Liver (tissue), 10 donors: ENCODE measurements at places on chromosomes 16 and 17.
A peak's percentile ranks its signal among the peaks of the same experiment; 100 is the strongest.

DNA sequence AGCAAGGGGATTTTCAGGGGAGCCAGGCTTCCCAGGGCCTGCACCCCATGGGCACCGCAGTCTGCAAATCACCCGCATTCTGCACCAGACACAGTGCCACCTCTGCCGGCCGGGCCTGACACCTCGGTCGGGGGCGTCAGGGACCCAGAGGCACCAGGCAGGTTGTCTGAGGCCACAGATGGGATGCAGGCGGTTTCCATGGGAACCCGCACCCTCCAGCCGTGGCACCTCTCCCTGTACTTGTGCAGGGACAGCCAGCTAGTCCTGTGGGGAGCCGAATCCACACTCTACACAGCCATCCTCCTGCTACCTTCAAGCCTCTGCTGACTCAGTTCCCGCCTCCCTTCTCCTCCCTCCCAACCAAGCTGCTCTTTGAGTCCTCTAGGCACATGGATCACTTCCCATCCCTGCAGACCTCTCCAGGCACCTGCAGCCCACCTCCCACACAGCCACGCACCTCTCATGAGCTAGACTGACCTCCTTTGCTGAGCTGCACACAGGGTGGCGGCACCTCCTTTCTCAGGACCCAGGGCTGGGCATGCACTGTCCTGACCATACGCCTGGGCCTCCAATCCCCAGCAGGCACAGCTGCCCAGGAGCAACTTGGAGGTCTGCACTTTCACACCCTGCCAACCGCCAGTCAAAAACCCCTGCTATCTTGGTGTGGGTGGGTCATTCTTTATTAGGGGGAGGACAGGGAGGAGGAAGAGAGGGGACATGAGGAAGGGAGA lies 119.5 kb downstream of the C16orf78 start:
- DNase-seq: no peak

DNA sequence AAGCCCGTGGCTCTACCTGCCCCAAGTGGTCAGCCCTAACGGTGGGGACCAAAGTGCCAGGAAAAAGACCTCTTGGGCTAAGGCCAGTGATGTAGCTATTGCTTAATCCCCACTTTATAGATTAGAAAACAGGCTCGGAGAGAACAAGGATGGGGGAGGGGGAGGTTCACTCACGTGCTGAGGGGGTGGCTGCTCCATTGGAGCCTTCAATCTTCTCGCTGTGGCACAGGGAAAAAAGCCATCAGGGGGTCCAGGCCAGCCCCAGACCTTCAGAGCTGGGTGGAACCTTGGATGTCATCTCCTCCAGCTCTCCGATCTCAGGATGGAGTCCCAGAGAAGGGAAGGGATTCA lies 45.9 kb downstream of the SRCIN1 start:
- no peak for DNase-seq

GRCh38 chr16:86882586-86883280 lies 304.4 kb downstream of the FOXL1 start:
- DNase-seq: no peak

GRCh38 chr16:82612263-82612662 lies 14.5 kb upstream of the CDH13 start:
- no peak for DNase-seq

GRCh38 chr17:28949185-28950016 lies 1.9 kb downstream of the PHF12 start:
- peak; percentile 71 for DNase-seq

- DNase-seq: no peak
Measured at GRCh38 chr16:9557713-9558112, 466.3 kb downstream of the HAPSTR1 start.

DNA sequence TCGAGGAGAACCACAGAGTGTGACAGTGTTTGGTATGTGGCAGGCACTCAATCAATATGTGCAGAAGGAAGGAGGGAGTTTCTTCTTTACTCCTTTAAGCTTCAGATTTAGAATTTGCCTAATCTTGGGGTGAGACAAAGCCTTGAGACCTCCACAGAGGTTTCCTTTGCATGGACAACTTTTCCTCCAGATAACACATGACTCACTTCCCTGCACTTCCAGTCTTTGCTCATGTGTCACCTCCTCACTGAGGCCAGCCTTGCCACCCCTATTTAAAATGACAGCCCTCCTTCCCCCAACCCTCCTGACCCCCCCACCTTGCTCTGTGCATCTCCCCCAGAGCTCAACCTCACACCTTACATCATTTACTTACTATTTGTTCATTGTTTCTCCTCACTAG lies 17.4 kb upstream of the NOS2 start:
- DNase-seq: no peak

GRCh38 chr16:29806099-29806579 lies at the start of gene MAZ:
Gene MAZ, plus strand, starts transcription at chr16:29806529. Its CDS starts 173 bp downstream, at chr16:29806702.
- no peak for DNase-seq

- DNase-seq: no peak
Measured at GRCh38 chr17:66570447-66571195, 264.3 kb upstream of the CACNG5 start.

GRCh38 chr17:74730491-74731346 lies 6.3 kb upstream of the RAB37 start:
- DNase-seq: no peak

GRCh38 chr17:64036198-64036922 lies 15.9 kb upstream of the ICAM2 start:
- no peak for DNase-seq

- no peak for DNase-seq
Measured at GRCh38 chr17:12665263-12666210, at the start of gene MYOCD. Gene MYOCD, plus strand, starts transcription at chr17:12665890. Its CDS starts 299 bp downstream, at chr17:12666189.

DNA sequence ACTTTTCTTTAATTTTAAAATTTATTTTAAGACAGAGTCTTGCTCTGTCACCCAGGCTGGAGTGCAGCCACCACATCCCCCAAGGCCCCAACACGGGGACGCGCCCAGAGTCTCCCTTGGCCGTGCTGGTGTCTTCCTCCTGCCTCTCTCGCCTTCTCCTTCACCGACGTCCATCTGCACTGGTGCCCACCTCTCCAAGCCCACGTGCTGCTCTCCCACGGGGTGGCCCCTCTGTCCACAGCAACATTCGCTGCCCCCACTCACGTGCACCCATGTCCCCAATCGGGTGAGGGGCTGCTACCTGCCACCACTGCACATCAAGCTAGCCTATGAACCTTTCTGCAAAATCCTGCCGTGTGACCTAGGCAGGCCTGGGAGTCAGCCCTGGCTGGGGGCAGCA lies 3.1 kb downstream of the TMEM204 start:
- DNase-seq: no peak

GRCh38 chr17:66661411-66662256 lies 173.3 kb upstream of the CACNG5 start:
- DNase-seq: no peak

DNA sequence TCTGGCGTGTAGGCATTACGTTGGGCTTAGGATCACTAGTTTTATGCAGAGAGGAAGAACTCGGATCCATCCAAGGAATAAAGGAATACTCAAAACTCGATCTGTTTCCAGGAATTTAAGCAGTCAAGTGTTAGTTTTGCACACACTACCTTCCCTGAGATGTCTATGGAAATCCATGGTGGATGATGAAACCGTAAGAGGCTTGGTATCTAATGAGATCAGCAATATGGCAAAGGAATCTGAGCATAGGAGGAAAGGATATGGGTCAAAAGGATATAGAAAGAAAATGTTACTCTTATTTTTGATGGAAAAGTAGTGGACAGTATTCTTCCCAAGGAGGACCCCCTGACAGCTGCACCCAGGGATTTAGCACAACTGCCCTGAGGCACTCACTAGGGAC lies 59.6 kb downstream of the SMG6 start:
- DNase-seq: no peak

- no peak for DNase-seq
Measured at GRCh38 chr16:79838496-79839259, 238.1 kb upstream of the MAF start.

DNA sequence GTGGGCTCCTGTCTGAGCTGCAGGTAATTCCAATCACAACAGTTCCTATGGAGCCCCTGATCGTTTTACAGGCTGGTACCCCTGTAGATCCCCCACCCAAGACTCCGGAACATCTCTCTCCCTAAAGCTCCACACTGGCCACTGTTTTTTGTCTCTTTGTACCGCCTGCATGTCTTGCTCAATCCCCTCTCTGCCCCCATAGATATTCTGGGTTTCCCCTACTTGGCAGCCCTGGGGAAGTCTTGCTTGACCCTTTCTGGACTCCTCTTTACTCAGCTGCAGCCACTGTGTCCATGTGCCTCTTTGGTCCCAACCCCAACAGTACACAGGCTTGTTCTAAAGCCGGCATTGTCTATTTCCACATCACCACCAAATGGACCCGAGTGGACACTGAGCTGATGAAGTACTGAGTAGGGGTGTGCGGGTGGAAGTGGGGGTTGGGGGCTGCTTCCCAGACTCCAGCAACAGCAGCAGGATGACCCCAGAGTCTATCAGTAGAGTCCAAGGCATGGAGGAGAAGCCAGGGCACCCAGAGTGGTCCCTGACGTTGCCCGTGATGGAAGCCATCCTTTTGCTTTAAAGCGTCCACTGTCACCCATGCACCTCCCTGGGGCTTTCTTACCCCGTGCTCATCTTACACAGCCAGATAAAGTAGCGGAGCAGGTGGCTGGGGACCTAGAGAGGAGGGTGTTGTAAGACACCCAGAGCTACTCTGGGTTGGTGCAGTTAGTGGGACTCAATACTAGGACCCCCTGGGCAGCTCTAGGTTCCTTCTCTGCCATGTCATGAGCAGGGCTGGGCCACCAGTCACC lies 6.4 kb downstream of the CD300LB start:
- DNase-seq: peak; percentile 19

DNA sequence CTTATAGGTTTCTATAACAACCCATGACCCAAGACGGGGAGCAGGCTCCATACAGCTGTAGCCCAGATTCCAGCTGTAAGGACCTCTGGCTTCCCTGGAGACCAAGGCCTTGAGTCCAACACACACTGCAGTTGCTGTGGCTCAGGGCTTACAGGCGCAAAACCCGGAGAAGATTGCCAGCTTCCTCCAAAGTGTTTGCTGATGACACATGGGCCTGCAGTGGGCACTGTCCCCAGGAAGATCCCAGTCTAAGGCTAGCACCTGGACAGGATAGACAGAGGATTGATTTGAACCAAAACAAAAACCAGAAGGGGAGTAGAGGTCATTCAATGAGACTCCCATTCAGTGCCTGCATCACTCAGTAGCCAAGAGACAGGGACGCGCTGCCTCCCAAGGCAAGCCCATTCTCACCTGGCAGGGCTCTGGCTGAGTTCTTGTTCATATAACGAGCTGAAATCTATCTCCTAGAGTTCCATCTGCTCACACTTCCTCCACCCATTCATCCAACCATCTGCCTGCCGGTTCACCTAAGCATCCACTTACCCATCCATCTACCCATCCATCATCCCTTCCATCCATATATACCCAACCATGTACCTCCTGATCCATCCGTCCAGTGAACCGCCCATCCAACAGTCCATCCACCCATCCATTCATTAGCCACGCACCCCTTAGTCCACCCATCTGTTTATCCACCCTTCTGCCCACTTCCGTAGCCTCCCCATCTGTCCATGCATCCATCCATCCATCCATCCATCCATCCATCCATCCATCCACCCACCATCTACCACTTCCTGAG lies 10.2 kb downstream of the RAB11FIP4 start:
- no peak for DNase-seq

GRCh38 chr17:34366010-34366409 lies 3.0 kb upstream of the CCL1 start:
- DNase-seq: no peak

- no peak for DNase-seq
Measured at GRCh38 chr16:55499951-55500529, 8.8 kb upstream of the LPCAT2 start.

DNA sequence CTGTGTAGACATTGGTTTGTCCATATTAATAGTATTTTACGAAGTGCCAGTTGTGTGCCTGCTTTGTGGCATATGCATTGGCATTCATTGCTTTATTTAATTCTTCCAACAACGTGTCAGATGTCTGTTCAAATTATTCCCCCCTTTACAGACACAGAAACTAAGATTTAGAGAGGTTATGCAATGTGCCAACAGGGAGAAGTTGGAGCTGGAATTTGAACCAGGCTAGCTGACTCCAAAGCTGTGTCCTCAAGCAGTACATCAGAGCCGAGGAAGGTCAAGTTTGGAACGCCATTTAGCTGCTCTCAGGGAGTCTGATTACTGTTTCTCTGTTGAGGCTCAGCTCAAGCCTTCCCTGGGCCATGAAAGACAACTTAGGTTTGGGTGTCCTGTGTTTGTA lies 232.3 kb downstream of the WWOX start:
- DNase-seq: no peak
